ENCODE measurements at places on chromosomes 3 and 15.

DNA sequence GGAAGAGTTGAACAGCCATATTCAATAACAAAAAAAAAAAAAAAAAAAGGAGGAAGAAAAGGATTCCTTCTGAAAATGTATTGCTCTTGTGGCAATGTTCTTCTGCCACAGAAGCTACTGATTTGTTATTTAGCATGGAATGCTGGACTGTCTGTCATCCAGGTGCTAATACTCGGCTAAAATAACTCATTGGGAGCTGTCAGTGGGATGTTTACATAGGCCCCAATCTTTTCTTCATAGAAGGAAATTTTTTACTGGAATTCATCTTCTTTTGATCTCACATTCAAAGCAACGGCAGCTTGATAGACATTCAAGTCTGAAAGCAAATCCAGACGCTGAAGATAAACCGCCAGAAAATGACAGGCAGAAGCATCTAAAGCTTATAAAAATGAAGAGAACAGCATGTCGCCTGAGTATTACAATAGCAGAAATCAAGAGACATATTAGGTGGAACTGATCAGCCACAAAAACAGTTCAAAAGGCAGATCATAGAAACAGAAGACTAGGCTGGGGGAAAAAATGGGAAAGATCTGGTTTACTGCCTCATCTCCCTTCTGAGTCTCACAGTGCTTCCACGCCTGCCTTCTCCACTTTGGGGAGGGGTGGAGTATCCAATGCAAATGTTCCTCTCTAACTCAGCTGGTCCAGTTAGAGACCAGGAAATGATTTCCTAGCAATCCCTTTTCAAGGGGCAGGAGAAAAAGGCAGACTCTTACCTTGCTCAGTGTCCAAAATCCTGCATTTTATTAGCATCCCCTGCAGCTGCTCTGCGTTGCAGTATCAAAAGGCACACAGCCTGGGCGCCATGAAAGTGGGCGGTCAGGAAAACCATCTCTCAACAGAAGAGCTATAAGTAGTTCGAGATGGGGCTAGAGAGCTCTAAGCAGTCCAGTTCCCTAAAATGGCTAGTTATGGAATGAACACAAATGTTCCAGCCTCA lies 451.9 kb downstream of the FOXP1 start:
- no peak for DNase-seq

GRCh38 chr3:168139947-168140346 lies 44.2 kb upstream of the GOLIM4 start:
- DNase-seq = no peak

- DNase-seq = peak; percentile 41
Measured at GRCh38 chr3:9732740-9733115, 1.2 kb downstream of the BRPF1 start.

GRCh38 chr3:183534249-183534648 lies 21.3 kb downstream of the KLHL6 start:
- no peak for DNase-seq

DNA sequence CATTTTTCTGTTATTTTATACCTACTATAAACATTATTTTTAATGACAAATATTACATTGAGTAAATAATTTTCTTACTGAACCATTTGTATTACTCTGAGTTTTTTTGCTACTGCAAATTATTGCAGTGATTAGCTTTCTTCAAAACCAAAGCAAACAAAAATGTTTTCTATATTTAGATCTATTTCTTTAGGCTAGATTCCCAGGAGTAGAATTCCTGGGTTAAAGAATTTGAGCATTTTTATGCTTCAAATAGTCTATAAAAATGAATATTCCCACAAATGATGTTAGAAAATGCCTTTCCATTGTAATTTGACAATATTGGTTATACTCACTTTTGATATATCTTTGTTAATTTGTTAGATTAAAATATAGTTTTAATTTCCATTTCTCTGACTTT lies 76.8 kb downstream of the LEKR1 start:
- DNase-seq = no peak

DNA sequence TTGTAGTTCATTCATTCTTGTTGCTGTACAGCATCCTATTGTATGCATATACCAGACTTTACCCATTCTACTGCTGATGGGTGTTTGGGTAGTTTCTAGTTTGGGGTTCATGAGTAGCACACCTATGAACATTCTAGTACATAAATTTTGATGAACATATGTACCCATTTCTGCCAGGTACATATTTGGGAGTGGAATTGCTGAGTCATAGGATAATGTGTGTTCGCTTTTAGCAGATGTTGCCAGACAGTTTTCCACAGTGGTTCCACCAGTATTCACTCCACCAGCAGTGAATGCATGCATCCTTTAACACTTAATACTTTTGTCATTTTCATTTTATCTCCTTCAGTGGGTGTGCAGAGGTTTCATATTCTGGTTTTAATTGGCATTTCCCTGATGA lies 3.4 kb upstream of the SCN5A start:
- no peak for DNase-seq
